ENCODE measurements at places on chromosomes 12 and 14. TPM values are rescaled to one million over a fixed set of nuclear protein-coding genes. Genes with fewer than 3 reads are reported as not detected.

GRCh38 chr12:105855361-105856047 is 283.2 kb downstream of the NUAK1 start:
- DNase-seq, result no peak
- H3K27me3 ChIP-seq, result no peaks in the 10 kb centered on the region
- peaks cover 4% of the 10 kb centered on the region for H3K4me1 ChIP-seq
- no peak overlapping the region for H3K4me3 ChIP-seq
- no peak overlapping the region for H3K27ac ChIP-seq

DNA sequence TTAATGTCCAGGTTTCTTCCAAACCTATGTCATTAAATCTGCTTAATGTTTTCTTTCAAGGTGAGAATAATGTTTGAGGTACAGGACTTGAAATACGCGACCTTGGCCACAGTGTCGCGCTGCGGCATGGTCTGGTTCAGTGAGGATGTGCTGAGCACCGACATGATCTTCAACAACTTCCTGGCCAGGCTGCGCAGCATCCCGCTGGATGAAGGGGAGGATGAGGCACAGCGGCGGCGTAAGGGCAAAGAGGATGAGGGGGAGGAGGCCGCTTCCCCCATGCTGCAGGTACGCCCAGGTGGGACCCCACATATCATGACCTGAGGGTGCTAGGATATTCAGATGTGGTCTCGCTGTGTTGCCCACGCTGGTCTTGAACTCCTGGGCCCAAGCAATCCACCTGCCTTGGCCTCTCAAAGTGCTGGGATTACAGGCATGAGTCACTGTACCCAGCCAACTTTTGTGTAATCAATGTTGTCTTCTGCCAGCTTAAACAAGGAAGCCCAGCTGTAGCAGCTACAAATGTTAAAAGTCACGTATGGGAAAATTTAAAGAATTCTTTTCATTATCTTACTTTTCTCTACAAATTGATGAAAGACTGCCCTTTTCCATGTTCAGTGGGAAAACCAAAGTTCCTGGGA is 50.8 kb downstream of the DYNC1H1 start:
- H3K27ac ChIP-seq, result no peak overlapping the region
- H3K27me3 ChIP-seq, result no peaks in the 10 kb centered on the region
- DNase-seq, result no peak
- H3K4me3 ChIP-seq, result no peak overlapping the region
- H3K4me1 ChIP-seq, result no peaks in the 10 kb centered on the region
- H3K36me3 ChIP-seq, result peaks cover 99% of the 10 kb centered on the region

DNA sequence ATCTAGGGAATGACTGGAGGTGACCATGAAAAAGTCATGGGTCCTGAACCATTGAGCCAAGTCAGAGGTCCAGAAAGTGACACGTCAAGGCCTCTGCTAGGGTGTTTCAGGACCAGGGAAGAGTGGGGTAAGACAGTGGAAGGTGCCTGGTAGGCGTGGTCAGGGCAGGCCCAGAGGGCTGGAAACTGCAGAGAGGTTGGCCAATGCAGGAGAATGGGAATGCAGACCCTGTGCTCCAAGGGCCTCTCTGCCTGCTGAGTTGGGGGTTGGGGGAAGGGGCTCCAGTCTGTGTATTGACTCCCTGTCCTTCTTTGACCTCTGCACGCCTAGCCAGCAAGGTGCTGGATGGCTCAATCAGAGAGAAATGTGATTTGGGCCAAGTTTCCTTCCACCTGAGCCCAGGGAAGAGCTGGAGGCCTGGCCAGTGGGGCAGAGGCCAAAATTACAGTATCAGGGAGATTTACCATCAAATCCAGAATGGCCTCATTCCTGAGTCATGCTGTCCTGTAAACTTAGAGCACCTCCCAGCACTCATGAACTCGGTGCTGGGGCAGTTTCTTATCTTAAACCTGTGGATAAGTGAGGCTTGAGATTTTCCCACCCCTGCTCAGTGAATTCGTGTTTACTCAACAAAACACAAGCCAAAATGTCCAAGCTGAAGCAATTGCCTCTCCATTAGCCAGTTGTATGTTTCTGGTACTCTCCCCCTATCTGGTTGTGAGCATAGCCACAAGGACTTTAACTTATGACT is 24.4 kb downstream of the IRF2BPL start:
- no peaks in the 10 kb centered on the region for H3K36me3 ChIP-seq
- H3K4me1 ChIP-seq, result peaks cover 31% of the 10 kb centered on the region
- no peak overlapping the region for H3K4me3 ChIP-seq
- H3K27ac ChIP-seq, result no peak overlapping the region
- no peaks in the 10 kb centered on the region for H3K27me3 ChIP-seq
- DNase-seq, result no peak

Gene SCN8A
- 2.0 TPM for total RNA-seq

Gene DRAM1
- total RNA-seq, result 8.8 TPM
